Endothelial cell (in vitro differentiated cells): ENCODE measurements at places on chromosomes 4 and X. TPM values are rescaled to one million over a fixed set of nuclear protein-coding genes. Genes with fewer than 3 reads are reported as not detected.

Gene DKK2
- 8.0 TPM for total RNA-seq

Gene MORC4
- 4.5 TPM for total RNA-seq

DNA sequence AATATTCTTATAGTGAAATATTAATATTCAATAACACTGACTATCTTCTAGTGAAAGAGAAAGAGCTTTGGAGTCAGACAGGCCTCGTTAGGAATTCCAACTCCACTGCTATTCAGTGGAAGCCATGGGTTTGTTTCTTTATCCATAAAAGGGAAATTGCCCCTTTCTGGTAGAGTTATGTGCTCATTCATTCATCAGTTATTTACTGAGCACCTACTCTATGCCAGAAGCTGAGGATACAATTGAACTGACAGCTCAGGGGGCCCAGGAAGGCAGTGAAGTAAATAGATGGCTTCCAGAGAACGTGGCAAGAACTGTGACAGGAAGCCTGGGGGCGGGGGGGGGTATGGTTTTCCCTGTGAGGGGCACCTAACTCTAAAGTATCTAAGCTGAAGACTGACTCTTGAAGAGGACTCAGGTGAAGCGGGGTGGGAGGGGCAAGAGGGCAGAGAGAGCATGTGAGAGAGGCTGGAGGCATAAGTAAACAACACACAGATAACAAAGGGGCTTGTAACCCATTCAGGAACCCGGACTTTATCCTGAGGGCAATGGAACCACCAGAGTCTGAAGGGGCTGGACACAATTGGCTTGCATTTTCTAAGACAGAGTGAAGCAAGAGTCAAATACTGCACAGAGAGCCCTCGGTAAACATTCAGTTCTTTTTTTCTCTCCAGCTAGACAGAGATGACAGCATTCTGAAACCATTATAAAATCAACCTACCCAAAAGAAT, 20.3 kb downstream of the ANXA5 start:
- no peak for DNase-seq

Gene APEX2
- total RNA-seq: 28.5 TPM

DNA sequence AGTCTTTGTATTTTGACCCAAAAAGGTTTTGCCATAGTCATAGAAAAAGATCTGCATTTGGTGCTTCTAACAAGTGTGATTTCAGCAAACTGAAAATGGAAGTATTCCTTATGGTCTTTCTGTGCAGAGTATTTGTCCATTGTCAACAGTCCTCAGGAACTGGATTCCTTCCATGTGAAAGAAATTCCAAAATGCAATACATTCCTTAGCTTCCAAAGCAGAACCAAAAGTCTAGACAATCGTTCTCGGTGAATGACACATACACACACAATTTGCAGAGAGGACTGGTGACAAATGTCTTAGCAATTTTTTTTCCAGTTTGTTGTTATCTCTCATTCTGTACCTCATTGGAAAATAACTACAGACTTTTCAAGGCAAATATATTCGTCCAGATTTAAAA, 562.2 kb upstream of the SLIT2 start:
- DNase-seq: no peak
